Activated CD4-positive, alpha-beta T cell treated with anti-CD3 and anti-CD28 coated beads, Interleukin-2, amount 10 ng/mL, durations not matched to agents 7 days and 5 days (primary cell): ENCODE measurements at places on chromosomes 12 and 14. TPM values are rescaled to one million over a fixed set of nuclear protein-coding genes. Genes with fewer than 3 reads are reported as not detected.

The LHX5 gene
- not detected for total RNA-seq

The GPRC5D gene
- total RNA-seq: 0.67 TPM

The LGR5 gene
- total RNA-seq: not detected

The ESPL1 gene
- 125 TPM for total RNA-seq

DNA sequence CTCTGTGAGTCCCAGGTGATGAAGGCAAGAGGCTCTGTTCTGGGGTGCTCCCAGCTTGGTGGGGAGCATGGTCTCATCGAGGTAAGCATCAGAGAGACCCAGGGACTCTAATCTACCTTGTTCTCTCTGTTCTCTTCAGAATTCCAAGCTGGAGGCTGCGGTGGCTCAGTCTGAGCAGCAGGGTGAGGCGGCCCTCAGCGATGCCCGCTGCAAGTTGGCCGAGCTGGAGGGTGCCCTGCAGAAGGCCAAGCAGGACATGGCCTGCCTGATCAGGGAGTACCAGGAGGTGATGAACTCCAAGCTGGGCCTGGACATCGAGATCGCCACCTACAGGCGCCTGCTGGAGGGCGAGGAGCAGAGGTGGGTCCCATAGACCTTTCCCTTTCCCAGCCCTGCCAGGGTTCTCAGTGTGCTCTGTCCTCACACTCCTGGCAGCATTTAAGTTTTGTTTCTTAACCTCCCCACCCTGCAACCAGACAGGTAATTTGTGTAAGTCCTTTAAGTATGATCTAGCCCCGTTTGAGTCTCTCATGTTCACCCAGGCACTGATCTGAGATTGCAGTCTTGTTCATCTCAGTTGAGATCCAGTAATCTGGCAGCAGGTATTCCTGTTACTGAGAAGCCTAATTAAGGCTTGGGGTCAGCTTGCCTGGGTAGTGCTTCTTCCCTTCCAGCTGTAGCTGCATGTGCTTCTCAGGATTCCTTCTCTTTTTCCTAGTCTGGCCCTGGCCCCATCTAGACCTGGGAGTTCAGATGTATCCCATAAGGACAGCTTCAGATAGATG lies 14.8 kb upstream of the KRT81 start:
- peaks cover 19% of the 10 kb centered on the region for H3K4me1 ChIP-seq
- peaks cover 49% of the 10 kb centered on the region for H3K27me3 ChIP-seq
- no peak for DNase-seq
- no peaks in the 10 kb centered on the region for H3K36me3 ChIP-seq
- H3K4me3 ChIP-seq: no peak overlapping the region

DNA sequence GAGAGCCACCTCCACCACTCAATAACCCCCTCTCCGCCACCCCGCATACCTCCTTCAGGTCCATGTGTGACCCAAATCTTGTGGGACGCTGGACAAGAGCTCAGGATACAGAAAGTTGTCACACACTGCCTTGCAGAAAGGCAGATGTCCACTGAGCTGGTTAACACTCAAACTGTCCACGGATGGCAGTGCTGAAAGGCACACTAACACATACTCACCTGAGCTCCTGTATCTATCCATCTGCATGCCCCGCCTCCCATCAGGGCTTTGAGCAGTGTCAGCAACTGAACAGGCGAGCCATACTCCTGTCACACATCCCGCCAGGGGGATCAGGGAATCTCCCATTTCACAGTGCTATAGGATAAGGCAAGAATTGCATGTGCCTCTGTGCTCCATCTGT lies 642.0 kb downstream of the GALC start:
- H3K4me1 ChIP-seq: no peaks in the 10 kb centered on the region
- DNase-seq: no peak
- H3K4me3 ChIP-seq: no peak overlapping the region
- H3K27ac ChIP-seq: no peak overlapping the region

DNA sequence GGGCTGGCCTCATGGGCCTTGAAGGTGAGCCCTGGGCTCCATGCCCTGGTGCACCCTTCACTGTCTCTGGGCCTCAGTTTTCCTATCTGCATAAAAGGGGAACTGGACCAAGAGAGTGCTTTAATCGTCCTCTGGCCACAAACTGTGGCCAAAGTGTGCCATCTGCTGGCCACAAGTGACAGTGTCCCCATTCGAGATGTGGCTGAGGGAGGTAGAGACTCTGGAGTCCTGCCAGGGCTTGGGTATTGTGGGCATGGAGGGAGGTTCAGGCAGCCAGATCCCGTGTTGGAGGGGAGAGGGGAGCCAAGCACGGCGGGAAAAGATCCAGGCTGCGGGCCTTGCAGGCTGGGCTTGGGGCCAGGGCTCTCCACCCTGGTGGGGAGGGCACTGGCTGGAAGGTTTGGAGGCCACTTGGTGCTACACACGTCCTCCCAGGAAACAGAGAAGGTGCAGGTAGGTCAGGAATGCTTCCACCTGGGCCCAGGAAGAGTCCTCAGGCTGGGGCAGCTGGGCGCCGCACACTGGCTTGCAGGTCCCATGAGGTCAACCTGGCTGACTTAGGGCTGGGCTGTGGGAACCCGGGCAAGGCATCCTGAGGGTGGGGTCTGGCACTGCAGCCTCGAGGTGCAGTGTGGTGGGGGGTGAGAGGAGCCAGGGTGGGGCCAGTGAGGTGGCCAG lies 7.3 kb upstream of the KIF26A start:
- H3K27me3 ChIP-seq: peaks cover 20% of the 10 kb centered on the region
- no peak overlapping the region for H3K4me3 ChIP-seq
- H3K36me3 ChIP-seq: no peaks in the 10 kb centered on the region

DNA sequence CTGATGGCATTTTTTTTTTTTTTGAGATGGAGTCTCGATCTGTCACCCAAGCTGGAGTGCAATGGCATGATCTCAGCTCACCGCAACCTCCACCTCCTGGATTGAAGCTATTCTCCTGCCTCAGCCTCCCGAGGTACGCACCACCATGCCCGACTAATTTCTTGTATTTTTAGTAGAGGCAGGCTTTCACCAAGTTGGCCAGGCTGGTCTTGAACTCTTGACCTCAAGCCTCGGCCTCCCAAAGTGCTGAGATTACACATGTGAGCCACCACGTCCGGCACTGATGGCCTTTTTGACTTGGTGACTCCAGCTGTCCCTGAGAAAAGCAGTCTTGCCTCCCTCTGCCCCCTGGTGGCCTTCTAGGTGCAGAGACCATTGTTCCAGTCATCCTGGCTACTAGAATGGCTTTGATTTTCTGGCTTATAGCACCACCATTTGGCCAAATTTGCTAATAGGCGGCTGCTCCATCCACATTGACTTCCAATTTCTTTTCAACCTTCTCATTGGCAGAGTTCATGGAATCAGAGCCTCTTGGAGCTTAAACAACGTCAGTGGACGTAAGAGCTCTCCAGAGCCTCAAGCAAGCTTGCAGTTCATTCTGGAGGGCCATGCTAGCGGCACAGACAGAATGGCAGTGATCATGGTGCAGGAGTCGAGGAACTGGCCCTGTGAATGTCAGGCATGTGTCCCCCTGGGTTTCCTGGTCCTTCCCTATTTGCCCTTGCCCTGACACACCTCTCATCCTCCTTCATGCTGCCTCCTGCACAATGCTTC lies 25.4 kb upstream of the EIF4B start:
- peak; percentile 89 for DNase-seq
- H3K27me3 ChIP-seq: peaks cover 21% of the 10 kb centered on the region
- H3K4me1 ChIP-seq: no peaks in the 10 kb centered on the region
- H3K4me3 ChIP-seq: no peak overlapping the region
- no peaks in the 10 kb centered on the region for H3K36me3 ChIP-seq

DNA sequence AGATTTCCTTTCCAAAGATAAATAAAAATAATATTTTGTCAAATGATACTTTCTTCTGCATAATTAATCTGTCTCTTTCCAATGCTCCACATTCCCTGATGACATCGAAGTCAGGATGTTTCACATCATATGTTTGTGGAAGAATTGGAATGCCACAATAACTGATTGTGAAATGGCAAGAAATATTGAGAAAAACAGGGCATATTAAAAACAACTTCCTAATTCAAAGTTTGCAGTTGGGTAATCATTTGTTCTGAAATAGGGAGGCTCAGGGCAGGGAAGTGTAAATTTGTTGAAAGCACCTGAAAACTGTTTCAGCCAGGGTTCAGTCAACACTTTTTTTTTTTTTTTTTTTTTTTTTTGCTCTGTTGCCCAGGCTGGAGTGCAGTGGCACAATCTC lies 50.7 kb downstream of the BCAT1 start:
- H3K4me3 ChIP-seq: no peak overlapping the region
- DNase-seq: no peak
- H3K27ac ChIP-seq: no peak overlapping the region
- peaks cover 27% of the 10 kb centered on the region for H3K4me1 ChIP-seq

- peaks cover 54% of the 10 kb centered on the region for H3K4me1 ChIP-seq
- no peaks in the 10 kb centered on the region for H3K36me3 ChIP-seq
- H3K27ac ChIP-seq: peak overlapping the region; percentile 92
- H3K4me3 ChIP-seq: peak overlapping the region; percentile 43
- peaks cover 3% of the 10 kb centered on the region for H3K27me3 ChIP-seq
Observed at GRCh38 chr12:57899010-57899662, 42.2 kb upstream of the ATP23 start.

DNA sequence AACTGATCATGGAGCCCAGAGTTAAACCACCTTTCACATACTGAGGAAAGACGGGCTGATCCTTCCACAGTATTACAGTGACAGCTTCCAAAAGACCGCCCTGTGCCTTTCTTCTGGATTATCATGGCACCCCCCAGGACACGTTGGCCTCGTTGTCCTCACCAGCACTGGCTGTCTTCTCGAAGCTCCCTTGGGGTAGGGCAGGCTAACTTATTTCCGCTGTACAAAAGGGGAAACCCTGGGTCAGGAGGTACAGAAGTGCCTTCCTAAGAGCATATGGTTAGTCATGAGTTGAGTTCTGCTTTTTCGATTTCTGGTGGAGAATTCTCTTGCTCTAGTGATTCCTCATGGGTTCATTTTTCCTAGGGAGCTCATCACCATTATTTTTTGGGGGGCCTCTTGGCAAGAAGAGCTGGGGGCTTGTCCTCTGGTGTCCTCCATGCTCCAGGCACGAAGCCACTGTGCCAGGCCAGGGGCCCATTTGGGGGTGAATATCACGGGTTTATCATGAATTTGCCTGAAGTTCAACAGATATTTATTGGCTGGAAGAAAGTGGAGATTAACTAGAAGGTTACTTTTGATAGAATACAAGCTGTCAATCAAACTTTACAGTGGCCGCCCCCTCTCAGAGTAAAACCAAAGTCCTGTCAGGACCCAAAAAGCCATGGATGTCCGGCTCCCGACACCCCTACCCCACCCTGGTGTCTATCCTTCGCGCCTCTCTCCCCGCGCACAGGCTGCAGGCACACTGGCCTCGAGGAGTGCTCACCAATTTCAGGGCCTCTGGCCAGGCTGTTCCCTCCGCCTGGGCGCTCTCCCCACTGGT lies 8.8 kb upstream of the TRAF3 start:
- H3K27ac ChIP-seq: no peak overlapping the region
- H3K4me1 ChIP-seq: peaks cover 3% of the 10 kb centered on the region
- no peak for DNase-seq
- no peaks in the 10 kb centered on the region for H3K27me3 ChIP-seq

- no peaks in the 10 kb centered on the region for H3K4me1 ChIP-seq
- no peak overlapping the region for H3K27ac ChIP-seq
- no peaks in the 10 kb centered on the region for H3K36me3 ChIP-seq
- peaks cover 2% of the 10 kb centered on the region for H3K27me3 ChIP-seq
- no peak for DNase-seq
Observed at GRCh38 chr12:102757882-102758226, 159.2 kb downstream of the PAH start.
